Stimulated activated CD8-positive, alpha-beta memory T cell treated with anti-CD3 and anti-CD28 coated beads, Interleukin-2, amount 100 ng/mL, for 1 hour (primary cell): ENCODE measurements at places on chromosomes 4 and X.

DNA sequence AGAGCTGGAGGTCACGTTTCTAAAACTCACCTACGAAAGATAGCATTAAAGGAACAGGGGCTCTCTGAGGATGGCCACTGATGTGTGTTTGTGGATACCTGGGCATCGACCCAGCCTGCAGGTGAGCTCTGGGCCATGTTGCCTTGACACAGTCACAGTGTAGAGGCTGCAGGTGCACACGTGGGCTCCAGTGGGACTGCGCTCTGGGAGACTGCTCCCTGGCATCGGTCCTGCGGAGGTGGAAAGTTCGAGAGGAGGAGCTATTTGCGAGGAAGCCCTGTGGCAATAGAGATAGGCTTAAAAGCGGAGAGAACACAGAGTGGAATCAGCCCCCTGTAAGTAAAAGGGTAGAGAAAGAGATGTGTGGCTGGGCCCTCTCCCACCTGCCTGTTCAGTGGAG is 12.3 kb upstream of the TADA2B start:
- no peak for DNase-seq

- no peak for DNase-seq
These were observed 34.5 kb upstream of the SLC4A4 start for GRCh38 chr4:71304289-71304850.

DNA sequence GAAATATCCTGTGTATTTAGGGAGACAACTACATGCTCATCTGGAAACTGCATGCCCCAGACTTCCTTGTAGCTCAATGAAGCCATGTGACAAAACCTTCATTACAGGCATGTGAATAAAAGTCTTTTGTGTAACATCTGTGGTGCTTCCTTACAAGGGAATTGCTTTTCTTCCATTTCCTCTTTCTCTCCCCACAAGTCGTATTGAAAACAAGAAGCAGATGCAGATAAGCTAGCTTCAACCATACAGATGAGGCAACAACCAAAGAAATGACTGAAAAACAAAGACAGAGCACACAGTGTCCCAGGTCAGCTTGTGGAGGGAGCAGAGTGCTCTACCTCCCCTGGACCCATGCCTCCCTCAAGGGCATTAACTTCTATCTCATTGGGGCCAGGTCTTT is 115.8 kb upstream of the INPP4B start:
- no peak for DNase-seq

DNA sequence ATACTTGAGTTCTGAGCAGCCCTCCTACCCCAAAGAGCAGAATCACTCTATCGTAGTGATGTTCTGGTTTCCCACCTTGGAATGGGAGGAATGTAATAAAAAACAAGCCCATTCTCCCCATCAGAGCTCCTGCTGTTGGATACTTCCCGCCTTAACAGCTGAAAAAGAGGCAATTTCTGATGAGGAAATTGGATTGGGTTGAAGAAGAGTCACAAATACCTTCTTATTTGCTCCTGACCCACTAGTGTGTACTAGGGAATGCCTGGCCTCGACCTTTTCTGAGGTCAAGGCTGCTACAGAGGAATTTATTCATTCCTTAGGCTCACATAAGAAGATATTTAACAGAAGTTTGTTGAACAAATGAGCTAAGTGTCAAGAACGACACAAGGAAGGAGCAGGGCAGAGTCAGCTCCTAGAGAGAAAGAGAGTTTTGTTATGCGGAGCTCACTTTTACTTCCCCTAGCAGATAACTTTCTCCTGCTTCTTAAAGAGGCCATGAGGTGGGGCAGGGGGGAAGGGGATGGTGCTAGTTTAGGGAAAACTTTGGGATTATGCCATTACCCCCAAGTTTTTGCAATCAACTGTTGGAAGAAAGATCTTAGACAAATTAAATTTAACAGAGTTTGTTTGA is 273.8 kb upstream of the CLNK start:
- no peak for DNase-seq

- DNase-seq: no peak
These were observed 28.2 kb downstream of the RAP1GDS1 start for GRCh38 chr4:98289375-98289774.

GRCh38 chrX:128698573-128699181 is 646.5 kb upstream of the ACTRT1 start:
- no peak for DNase-seq

DNA sequence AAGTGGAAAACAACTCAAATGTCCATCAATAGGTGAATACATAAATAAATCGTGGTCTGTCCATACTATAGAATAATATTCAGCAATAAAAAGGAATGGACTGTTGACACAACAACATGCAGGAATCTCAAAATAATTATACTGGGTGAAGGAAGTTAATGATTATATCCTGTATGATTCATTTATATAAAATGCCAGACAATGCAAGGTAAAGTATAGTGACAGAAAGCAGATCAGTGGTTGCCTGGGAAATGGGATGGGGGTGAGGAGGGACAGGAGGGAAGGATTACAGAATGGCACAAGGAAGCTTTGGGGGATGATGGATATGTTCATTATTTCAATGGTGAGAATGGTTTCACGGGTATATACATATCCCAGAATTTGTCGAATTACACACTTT is 12.3 kb downstream of the PYURF start:
- DNase-seq: no peak

DNA sequence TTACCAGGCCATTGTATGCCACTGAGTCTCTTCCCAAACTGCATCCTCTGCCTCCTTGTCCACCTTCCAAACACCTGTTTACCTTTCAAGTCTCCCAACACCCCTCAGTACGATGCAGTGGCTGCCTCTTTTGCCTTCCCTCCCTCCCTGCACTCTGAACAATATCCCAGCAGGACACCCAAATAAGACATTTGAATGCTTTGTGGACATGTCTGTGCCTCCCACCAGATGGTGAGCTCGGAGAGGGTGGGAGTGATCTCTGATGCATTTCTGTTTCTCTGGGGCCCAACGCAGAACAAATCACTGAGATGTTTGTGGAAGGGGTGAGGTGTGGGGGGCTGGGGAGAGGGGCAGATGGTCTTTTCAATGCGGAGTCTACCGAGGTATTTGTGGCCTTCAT is 33.4 kb downstream of the PJA1 start:
- no peak for DNase-seq

- no peak for DNase-seq
These were observed 316.7 kb downstream of the ARHGAP10 start for GRCh38 chr4:148048598-148048997.

DNA sequence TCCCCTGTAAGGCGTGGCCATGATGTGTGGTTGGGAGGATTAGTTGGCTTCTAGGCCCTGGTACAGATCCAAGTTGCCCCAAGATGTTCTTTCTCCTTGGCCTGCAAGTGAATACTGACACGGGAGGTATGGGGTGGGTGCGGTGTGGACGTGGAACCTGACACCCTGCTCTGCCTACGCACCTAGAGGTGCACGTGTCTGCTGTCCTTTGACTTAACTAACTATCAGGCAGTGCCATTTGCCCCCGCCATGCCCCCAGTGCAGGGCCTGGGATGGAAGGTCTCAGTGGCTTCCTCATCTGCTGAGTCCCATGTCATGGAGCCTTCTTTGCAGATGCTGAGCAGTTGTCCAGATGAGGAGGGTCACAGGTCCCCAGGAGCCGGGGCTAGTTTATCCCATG is 90.8 kb downstream of the PSAPL1 start:
- DNase-seq: no peak

DNA sequence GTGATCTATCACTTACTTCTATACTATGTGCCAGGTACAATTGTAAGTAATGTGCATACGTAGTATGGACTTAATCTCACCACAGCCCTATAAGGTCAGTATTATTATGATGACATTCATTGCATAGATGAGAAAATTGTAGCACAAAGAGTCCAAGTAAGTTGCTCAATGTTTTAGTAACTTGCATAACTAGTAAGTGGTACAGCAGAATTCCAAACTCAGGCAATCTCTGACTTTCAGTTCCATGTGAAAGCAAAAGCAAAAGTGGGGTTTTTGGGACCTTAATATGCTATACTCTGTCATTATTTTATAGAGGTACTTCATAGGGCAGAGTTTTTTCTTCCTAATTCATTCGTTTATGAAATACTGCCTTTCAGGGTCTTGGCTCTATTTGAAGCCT is 188.8 kb upstream of the VEGFC start:
- DNase-seq: no peak

GRCh38 chr4:15270201-15270600 is 157.6 kb upstream of the C1QTNF7 start:
- DNase-seq: no peak

DNA sequence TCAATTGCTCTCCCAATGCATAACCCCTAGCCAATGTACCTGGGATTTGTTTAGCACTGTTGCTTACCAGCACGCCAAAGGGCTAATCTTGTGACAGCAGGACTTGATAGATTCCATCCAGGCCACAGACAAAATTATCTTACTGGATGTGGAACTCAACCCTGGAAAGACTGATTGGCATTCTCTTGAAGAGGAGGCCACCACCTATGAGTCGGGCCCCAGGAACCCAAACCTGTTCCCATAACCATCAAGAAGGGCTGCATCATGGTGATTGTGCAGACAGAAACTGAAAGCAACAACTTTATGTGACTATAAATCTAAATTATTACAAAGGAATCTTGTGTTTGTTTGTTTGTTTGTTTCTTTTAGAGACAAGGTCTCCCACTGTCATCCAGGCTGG is 19.9 kb upstream of the TMEM255A start:
- DNase-seq: no peak
